ENCODE measurements at places on chromosomes 12 and 14.

- DNase-seq, result no peak
Measured at GRCh38 chr12:123267335-123267920, 4.2 kb downstream of the CDK2AP1 start.

GRCh38 chr12:91640021-91640420, 457.4 kb upstream of the DCN start:
- no peak for DNase-seq

DNA sequence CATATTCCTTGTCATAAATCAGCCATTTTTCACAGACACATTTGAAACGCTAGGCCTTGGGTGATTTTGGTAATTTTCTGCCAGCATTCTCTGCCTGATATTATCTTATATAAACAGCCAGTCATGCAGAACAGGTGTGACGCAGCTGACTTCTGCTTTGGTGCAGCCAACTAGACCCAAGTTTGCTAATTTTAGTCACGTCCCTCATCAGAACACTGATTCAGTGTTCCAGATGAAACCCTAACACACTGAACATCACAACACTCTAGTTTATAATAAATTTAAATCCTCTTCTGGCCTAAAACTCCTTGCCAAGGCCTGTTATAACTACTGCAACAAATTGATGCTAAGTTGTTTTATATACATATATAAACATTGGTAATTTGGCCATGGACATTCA, 386.1 kb downstream of the SEC23A start:
- DNase-seq, result no peak

DNA sequence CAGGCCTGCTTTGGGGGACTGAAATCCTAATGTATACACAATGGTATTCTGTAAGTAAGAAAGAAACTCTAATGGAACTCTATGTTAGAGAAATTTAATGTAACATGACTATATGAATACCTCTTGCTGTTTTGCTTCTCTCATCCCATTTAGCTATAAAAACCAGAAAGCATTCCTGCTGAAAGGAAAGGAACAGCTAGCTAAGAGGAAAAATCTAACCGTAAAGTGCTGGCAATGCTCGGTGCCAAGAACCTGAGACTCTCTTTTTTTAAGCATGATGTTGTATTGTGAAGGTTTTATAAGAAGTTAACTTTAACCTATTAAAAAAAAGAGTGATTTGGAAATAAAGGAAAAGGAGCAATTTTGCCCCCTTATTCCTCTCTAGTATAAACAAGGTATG, 75.6 kb upstream of the DACT1 start:
- no peak for DNase-seq

GRCh38 chr14:90676356-90676755, 139.9 kb downstream of the TTC7B start:
- DNase-seq, result no peak

- no peak for DNase-seq
Measured at GRCh38 chr14:105173901-105174894, 5.6 kb upstream of the JAG2 start.

GRCh38 chr14:60288279-60288678, 39.3 kb downstream of the PPM1A start:
- no peak for DNase-seq

DNA sequence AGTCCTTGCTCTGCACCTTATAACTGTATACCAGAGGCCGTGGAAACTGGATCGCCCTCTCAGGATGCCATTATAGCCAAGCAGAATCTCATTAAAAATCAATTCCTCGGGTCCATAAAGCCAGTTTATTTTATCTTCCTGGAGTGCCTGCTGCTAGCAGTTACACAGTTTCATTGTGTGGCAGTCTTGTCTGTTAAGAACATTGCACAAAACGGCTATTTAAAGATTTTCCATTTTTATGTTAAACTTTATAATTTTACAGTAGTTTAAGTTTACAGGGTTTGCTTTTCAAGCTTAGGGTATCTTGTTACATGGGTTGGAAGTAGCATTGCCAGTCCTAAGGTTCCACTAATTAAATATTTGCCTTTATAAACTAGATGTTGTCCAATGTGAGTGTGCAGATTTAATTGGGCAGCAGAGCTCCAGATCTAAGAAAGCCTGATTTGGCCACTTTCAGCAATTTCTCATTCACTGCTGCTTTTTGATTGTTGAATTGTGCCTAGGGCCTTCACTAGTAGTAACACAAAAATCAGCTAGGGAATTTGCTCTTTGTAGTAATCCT, 17.0 kb downstream of the TMEM30B start:
- DNase-seq, result no peak

All from fibroblast of skin of back (primary cell).